ENCODE measurements at places on chromosomes 1 and 21.

- DNase-seq = no peak
Measured at GRCh38 chr1:15950763-15951295, 25.1 kb downstream of the ZBTB17 start.

DNA sequence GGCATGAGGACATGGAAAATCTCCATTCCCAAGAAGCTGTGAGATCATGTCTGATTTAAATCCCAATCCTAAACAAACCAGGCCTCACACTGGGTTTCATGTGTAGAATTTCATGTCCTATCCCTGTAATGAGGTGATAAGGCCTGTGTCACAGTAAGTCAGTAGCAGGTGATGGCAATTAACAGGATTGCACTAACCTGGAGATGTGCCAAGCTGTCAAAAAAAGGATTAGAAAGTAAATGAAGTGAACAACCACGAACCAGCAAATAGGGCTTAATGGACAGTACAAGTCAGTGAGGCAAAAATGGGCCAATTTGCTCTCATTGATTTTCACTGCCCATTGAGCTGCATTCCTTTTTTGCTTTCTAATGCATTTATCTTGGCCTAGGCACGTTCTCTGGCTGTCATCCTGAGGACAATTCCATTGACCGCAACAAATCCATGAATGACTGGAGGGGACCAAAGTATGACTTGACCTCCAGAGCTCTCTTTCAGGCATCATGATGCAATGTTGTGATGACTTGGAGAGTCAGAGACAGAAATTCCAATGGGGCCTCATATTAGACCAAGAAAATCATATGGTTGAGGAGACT is 673.6 kb upstream of the ADGRL2 start:
- no peak for DNase-seq

GRCh38 chr1:19222573-19222972 is 12.5 kb upstream of the UBR4 start:
- no peak for DNase-seq

DNA sequence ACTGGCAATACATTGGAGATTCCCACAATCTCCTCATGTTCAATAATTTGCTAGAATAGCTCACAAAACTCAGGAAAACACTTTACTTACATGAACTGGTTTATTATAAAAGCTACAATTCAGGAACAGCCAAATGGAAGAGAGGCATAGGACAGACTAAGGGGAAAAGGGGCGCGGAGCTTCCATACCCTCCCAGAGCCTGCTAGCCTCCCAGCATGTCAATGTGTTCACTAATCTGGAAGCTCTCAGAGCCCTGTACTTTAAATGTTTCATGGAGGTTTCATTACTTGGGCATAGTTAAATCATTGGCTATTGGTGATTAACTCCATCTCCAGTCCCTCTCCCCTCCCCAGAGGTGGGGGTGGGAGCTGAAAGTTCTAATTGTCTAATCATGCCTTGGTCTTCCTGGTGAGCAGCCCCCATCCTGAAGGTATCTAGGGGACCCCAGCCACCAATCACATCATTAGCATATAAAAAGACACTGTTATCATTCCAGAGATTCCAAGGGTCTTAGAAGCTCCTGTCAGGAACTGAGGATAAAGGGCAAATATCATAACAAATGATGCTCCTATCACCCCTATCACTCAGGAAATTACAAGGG is 10.9 kb upstream of the DMRTB1 start:
- no peak for DNase-seq

DNA sequence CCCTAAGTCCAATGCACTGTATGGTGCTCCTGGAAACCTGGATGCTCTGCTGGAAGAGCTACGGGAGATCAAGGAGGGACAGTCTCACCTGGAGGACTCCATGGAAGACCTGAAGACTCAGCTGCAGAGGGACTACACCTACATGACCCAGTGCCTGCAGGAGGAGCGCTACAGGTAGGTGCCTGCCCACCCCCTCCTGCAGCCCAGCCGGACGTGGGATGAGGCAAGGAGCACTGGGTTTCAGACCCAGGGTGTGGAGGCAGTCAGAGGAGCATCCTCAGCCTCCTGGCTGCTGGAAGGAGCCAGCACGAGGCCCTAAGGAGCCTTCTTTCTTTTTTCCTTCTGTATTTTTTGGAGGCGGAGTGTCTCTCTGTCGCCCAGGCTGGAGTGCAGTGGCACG is 42.0 kb downstream of the TMCC2 start:
- no peak for DNase-seq

- no peak for DNase-seq
Measured at GRCh38 chr1:97745912-97746311, 174.9 kb downstream of the DPYD start.

- DNase-seq = no peak
Measured at GRCh38 chr1:37055631-37056030, 21.3 kb upstream of the GRIK3 start.

Measured in HCT116 (cell line).